Stimulated activated CD8-positive, alpha-beta memory T cell treated with anti-CD3 and anti-CD28 coated beads, Interleukin-4, amount 100 ng/mL, for 1 hour (primary cell): ENCODE measurements at places on chromosomes 2 and 18.

GRCh38 chr2:48365476-48365875, 164.5 kb upstream of the STON1 start:
- no peak for DNase-seq

- DNase-seq, result no peak
Observed at GRCh38 chr2:88018909-88019308, 2.6 kb upstream of the RNU2-63P start.

DNA sequence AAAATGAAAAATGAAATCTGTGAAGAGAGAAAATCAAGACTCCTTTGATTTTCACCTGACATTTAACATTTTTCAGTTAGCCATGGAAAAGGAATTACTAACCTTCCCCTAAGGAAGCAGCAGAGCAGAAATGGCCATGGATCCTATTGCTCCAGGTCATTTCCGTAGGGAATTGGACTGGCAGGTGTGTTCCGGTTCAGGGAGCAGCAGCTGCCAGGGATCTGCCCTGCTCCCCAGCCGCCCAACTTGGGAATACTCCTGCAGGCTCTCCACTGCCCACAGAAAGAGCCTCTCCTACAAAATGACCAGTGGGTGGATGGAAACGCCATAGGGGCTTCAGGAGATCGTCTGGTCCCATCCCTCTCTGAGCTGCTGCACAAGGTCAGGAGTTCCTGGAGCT, 86.0 kb upstream of the MAPK4 start:
- DNase-seq, result no peak

DNA sequence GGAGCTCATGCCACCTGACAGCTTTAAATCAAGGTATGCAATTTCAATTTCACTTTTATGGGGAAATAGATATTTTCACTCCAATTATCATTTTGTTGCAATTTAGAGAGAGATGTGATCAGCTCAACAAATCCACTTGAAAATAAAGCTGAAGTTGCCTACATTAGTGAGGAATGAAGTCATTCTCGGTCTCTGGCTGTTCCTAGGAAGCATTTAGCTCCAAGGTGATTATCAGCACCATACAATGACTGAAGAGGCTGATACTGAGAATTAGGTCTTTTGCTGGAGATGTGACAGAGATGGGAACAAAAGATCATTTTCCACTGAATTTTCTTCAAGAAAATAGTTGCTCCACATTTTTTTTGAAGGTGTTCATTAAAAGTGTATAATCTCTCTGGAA, 1303.7 kb downstream of the DPP10 start:
- no peak for DNase-seq

DNA sequence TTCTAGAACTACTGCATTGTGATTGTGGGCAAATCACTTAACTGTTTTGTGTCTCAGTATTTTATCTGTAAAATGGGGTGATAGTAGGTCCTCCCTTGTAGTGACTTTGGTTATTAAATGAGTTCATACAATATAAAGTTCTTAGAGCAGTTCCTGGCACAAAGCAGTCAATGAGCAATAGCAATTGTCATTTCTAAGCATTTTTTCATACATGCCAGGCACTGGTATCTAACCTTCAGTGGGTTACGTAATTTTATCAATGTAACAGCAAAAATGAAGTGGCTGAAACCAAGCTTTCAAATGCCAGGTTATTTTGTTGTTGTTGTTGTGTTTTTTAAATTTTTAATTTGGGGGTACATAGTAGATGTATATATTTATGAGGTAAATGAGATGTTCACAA, 401.9 kb downstream of the MEIS1 start:
- no peak for DNase-seq

DNA sequence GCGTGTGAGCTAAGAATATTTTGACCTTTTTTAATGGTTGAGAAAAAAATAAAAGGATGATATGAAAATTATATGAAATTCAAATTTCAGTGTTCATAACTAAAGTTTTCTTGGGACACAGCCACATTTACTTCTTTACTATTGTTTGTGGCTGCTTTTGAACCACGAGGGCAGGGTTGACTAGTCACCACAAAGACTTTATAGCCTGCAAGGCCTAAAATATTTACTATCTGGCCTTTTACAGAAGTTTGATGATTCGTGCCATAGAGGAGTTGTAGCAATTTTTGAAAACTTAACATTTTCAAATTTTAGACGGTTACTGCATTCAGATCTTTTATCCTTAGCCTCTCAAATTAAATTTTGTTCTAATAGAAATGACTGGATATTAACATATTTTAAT, 69.9 kb downstream of the LIMS1 start:
- DNase-seq, result no peak

DNA sequence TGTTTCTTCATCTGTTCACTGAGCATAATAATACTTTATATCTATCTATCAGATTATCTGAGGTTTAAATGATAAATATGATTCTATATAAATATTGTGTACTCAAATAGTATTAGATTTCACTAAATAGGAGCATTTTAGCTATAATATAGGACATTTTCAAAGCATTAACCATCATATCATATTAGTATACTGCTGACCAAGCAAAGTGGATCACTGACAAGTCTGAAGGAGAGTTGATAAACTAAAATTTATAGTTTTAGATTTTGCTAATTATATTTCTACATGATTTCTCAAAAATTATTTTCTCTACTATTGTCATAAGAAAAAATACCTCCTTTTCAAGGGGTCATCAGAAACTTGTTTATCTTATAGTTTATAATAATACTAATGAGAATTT, 937.8 kb upstream of the LRATD1 start:
- DNase-seq, result no peak

GRCh38 chr2:241617431-241618154, 19.4 kb downstream of the THAP4 start:
- no peak for DNase-seq

GRCh38 chr2:118669654-118670053, 177.8 kb downstream of the EN1 start:
- DNase-seq, result no peak

DNA sequence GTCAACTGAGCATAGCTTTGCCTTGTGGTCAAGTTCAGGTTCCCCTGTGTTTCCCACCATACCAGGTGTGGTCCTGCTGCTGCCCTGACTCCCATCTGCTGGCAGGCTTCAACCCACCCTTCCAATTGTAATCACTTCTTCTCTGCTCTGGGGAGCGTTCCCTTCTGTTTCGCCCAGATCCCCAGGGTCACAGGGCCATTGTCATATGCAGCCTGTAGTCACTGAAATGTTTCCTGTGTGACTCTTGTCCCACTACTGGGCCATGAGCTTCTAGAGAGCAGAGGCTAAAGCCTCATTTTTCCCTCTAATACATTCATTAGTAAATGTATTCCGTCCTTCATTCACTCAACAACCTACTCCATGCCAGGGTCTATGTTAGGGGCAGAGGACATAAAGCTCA, 75.0 kb upstream of the LAPTM4A start:
- DNase-seq, result no peak

- DNase-seq, result no peak
Observed at GRCh38 chr2:169452080-169452479, 27.2 kb upstream of the BBS5 start.

DNA sequence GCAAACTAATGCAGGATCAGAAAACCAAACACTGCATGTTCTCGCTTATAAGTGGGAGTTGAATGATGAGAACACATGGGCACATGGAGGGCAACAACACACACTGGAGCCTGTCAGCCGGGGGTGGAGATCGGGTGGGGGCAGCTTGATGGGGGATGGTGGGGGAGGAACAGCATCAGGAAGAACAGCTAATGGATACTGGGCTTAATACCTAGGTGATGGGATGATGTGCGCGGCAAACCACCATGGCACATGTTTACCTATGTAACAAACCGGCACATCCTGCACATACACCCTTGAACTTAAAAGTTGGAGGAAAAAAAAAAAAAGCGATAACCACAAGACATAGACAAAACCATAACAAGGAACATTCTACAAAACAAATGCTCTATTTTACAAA, 10.4 kb downstream of the CHMP3 start:
- no peak for DNase-seq

DNA sequence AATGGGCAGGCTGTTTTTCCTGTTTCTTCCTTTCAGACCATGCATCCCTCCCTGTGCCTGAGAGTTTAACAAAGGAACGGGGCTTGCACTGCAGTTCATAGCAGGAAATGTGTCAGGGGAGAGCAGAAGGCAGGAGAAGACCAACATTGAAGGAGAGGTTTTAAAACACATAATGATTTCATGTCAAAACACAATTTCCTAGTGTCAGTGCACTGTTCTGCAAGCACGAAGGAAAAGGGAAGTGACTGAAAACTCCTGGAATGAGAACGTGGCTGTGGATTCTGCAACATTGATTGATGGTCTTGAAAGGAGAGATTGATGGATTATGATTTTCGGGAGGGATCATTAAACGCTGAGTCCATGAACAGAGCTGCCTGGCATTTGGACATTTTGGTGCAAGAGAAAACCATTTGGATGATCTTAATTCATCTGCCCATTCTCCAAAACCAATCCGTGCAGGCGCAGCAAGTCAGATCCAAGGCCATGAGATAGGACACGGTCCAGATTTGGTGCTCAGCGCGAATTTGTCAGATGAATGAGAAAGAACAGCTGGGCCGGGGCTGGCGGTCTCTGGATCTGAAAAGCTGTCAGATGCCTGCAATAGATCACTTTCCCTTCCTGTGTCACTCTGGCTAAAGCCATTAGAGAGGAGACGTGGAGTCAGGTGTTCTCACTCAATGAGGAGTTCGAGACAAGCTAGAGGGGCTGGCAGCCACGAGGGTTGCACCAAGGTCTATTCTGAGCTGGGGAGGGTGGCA, 38.4 kb downstream of the C1QL2 start:
- DNase-seq, result no peak

DNA sequence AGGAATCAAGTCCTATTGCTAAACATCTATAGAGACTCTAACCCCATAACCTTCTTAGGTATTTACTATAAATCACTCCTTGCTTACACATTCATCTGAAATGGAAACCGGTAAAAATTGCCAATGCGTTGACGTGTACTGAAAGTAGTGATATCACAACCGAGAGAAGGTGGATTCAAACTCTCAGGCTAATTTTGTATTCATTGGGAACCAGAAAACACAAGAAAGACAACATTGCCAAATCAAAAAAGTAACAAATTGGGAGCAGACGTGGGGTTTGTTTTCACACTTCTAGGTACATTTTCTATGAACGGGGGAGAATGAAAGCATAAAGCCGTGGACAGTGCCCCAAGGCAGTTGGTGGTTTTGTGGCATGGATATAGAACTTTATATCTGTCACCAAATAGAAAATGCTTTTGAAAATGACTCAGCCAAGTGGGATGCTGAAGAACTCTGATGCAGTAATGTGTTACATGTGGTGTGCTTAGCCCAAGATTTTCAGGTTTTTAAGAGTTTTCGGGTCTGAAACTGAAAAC, 155.1 kb upstream of the RASGRP3 start:
- DNase-seq, result no peak

DNA sequence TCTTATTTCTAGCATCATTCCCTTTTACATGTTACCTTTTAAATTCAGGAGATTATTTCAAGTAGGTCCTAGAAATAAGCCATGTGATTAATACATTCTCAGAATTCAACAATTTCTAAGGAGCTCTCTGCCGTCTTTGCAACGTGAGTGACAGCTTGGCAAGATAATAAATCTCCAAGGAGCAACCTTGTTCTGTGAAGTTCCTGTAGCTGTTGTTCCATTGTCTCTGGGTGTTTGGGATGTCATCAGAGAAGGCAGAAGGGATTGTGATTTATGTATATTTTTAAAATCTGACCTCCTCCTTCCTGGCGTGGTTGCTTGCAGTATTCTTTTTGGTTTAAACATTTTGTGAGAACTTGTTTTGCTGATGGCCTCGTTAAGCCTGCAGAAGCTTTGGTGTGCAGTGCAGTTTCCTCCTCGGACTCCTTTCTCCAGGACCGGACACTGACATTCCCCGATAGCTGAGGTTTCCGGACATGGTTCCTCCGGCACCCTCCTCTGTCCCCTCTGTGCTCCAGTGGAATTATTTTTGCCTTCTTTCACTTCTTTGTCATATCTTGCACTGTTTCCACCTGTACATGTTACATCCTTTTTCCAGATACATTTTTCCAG, 33.7 kb downstream of the RAMP1 start:
- DNase-seq, result no peak

- no peak for DNase-seq
Observed at GRCh38 chr2:46719487-46719886, 196.1 kb downstream of the MCFD2 start.

- DNase-seq, result no peak
Observed at GRCh38 chr18:58639751-58640427, 11.0 kb upstream of the ALPK2 start.

DNA sequence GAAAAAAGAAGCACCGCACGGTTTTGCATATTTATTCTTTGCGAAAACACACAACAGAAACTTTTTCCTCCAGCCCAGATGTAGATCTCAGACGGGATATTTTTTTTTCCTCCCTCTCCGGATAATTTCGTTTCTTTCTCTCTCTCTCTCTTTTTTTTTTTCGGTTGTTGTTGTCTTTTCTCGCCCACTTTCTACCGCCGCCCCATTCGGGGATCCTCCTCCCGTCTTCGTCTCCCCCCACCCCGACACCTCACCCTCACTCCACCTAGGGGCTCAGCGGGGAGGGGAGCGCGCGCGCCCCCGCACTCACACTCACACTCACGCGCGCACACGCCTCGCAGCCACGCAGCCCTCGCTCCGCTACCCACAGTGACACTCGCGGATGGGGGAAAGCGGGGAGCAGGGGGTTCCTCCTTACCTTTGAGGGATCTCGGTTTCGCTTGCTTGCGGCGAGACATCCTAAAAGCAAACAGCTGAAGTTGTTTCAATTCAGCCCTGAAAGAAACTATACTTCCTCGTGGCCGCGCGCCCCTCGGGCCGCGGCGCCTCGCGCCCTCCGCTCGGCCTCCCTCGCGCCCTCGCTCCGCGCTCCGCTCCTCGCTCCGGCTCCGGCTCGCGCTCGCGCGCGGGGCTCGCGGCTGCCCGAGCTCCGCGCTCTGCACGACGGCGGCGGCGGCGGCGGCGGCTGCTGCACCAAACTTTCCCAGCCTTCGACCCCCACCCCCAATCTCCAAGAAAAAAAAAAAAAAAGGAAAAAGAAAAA, 1.3 kb downstream of the ZNF521 start:
- DNase-seq, result no peak

GRCh38 chr18:47287911-47288585, 36.6 kb upstream of the SKOR2 start:
- no peak for DNase-seq

DNA sequence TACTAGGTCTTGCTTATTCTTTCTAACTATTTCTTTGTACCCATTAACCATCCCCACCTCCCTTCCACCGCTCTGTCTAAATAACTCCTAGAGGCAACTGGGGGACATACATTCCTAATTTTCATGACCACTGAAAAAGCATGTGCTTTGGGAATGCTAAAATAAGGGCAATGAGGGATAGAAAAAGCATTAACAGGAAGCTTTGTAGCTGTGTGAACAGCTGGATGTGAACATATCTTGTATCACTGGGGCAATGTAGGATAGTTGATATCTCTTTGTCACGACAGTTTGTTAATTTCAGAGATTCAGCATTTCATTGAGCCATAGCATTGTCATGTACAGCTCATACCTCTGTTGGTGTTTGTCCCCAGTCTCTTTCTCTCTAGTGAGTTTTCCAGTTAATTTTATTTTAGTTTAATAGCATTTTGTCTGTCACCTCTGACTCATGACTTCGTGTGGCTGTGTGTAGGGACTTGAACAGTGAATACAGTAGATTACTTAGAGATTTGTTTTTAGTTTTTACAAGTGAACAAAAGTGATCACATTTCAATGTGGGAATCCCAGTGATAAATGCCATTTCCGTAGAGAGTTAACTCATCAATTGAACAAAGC, 230.3 kb upstream of the NRP2 start:
- no peak for DNase-seq

- no peak for DNase-seq
Observed at GRCh38 chr2:85503851-85504777, 34.9 kb upstream of the MAT2A start.

GRCh38 chr18:13138420-13139139, 80.0 kb upstream of the LDLRAD4 start:
- DNase-seq, result no peak
